K562 (cell line): ENCODE measurements at places on chromosomes 4 and X.

GRCh38 chrX:53290441-53291041 lies 9.2 kb upstream of the IQSEC2 start:
- DNase-seq = no peak

DNA sequence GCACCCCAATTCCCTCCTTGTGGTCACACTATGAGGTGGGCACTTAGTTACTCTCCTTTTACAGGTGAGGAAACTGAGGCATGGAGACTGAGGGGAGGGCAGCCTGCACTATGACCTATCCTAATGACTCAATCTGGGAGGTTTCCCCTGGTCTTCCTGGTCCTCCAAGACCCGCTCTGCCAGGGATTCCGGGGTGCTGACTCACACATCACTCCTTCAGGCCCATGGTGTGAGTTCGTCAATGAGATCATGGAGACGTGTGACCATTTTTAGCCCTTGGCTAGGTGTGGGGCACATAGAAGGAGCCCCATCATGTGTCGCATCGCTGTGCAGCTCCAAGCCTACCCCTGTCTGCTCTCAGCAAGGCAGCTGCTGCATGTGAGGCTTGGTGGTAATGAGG lies 32.4 kb upstream of the BCOR start:
- no peak for DNase-seq

- DNase-seq = no peak
These were observed 180.6 kb downstream of the RNF150 start for GRCh38 chr4:140952717-140953116.

GRCh38 chr4:16116493-16116990 lies 32.7 kb upstream of the PROM1 start:
- no peak for DNase-seq
